Tibial nerve (tissue), 4 donors: ENCODE measurements at places on chromosomes 6 and 20. TPM values are rescaled to one million over a fixed set of nuclear protein-coding genes. Genes with fewer than 3 reads are reported as not detected.

- no peak for DNase-seq
These were observed 160.7 kb downstream of the UST start for GRCh38 chr6:148907573-148907972.

DNA sequence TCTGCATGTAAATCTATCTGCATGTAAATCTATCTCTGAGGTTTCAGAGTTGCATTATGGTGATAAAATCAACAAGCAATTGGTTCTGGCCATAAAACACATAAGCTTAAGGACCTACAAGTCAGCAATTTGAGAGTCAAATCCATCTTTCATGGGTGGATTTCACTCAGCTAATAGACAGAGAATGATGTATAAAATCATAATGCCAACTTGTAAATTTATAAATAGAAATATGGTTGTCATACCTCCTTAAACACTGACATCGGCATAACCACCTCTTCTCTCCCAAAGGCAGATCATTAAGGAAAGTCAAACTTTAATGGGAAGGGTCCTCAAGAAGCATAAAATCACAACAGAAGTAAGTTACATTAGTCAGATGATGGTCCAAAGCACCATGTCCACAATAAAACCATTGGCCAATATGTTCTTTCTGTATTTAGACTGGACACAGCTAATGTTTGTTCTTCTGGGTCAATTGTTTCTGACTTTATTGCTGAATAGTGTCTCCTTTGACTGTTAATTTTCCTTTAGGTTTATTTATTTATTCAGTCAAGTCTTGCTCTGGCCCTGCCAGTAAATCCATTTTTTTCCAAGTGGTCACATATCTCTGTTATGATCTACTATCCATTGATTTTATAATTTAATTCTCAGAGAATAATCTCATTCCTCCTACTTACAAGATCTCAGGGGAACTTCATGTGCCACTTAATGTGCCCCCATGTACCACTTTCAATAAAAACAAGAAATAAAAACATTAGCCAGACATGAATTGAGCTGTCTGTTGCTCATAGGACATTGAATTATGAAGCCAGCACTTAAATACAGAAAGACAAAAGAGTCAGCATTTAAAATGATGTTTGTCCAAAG, 382.9 kb upstream of the IRAK1BP1 start:
- DNase-seq = no peak

ID1 gene
- 962 TPM for total RNA-seq

MROH8 gene
- total RNA-seq = 1.9 TPM

CLPSL1 gene
- total RNA-seq = not detected
